Right lung (tissue), 10 donors: ENCODE measurements at places on chromosomes 4 and X.

DNA sequence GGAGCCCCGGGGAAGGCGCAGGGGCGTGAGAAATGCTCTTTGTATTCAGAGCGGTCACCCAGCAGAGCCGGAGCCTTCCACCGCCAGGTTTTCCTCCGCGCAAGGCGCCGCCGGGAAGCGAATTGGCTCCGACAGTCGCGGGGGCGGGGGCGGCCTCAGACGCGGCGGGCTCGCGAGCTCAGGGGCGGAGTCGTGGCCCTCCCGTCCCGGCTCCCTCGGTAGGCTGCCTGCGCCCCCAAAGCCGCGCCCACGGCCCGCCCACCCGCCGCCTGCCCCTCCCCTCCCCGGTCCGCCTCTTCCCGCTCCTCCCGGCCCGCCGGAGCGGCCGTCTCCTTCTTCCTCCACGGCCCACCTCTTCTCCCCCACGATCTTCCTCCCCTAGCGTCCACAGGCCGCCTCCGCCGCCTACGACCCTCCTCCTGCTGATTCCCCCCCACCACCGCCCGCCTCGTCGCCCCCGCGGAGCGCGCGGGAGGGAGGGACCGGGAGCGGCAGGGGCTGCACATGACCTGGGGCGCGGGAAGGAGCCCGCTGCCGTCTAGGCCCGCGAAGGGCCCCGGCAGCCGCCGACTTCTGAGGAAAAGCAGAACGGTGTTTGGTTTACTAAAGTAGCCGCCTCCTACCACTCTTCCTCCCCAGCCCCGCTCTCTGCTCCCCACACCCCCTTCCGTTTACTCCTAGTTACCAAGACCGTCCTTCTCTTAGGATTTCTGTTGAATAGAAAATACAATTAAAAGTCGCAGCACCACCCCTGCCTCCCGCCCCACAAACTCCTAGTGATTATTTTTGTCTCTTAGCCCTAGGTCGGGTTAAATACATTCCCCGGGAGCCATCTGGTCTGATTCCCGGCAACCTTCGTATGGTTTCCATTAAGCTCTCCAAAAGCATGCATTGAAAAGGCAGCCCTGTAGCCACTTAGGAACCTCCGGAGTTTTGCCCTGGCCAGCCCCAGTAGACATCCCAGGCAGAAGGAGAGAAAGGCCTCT, 53.2 kb downstream of the C4orf51 start:
- DNase-seq = peak; percentile 92

- no peak for DNase-seq
Observed at GRCh38 chr4:89681219-89681618, 155.7 kb downstream of the SNCA start.

DNA sequence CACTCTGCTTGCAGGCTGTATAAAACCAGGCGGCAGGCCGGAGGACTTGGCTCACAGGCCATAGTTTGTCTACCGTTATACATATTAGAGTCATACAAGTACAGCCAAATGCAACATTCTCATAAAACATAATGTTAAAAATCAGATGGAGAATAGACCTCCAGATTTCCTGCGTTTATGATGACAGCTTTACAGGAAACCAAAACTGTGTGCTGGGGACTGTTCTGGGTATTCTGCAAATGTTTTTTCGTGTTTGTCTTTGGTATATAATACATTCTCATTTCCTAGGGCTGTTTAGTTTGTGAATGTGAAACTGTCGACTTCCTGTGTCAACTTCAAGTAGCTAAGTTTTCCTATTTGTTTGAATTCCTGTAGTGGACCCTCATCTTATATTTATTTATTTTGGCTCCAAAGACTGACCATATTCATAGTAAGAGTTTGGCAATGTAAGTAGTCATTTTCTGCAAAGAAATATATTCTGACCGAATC, 79.5 kb upstream of the FAM9C start:
- no peak for DNase-seq

GRCh38 chrX:125492439-125492838, 172.8 kb downstream of the TEX13C start:
- DNase-seq = no peak

DNA sequence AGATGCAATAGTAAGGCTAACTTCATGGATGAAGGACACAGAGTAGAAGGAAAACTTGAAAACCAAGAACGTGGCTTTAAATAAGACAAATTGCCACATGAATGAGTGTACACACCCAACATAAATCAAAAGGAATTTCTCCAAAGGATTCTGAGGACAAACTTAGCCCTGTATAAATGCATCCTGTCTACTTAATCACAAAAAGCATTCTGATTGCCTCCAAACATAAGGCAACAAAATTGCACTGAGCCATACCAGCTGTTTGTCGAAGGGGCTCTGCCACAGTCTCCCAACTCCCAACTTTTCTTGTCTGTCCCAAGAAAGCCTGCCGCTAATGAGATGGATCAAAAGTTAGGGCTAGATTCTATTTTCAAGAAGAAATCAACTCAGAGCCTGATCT, 194.3 kb downstream of the SOWAHB start:
- DNase-seq = no peak

GRCh38 chr4:5890063-5890727, 2.7 kb downstream of the CRMP1 start:
- DNase-seq = no peak

DNA sequence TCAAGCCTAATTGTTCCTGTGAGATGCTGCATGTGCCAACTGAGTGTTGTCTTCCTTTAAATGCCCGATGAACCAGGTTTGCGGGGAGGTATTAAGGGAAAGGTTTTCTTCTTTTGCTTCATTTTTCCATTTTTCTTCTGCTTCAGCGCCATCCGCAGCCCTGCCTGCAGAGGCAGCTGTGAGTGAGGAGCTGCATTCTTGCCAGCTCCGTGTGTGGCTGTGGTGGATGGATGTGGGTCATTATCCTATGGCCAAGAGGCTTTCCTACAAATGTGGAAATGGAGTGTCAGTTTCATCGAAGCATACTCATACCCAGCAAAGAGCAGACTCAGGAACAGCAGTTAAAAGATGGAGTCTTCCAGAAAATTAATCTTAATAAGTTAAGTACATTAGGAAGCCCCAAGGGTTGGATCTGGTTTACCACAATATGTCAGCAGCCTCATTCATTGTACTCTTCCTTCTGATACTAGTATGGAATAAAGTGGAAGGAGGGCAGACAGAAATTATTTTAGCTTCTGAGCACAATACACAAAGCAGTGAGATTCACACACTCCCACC, 37.6 kb downstream of the TNIP3 start:
- DNase-seq = no peak

- DNase-seq = no peak
Observed at GRCh38 chrX:9573282-9574106, 108.6 kb downstream of the TBL1X start.

- no peak for DNase-seq
Observed at GRCh38 chr4:69054578-69055200, 41.6 kb upstream of the UGT2B7 start.

DNA sequence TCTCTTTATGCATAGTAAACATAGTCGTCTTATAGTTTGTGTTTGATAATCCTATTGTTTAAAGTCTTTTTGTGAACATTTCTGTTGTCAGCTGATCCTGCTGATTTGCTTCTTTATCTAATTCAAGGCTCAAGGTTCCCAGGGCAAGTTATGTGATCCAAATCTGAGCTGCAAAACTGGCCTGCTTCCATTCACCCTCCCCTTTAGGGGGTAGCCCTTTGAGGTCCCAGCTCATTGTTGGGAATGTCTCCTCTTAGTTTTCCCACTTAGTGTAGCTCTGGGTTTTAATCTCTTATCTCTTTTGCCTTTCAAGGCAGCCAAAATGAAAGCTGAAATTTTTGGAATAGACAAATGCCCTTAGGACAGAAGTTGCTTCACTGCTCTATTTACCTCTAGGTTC, 40.2 kb upstream of the MAGED1 start:
- no peak for DNase-seq

DNA sequence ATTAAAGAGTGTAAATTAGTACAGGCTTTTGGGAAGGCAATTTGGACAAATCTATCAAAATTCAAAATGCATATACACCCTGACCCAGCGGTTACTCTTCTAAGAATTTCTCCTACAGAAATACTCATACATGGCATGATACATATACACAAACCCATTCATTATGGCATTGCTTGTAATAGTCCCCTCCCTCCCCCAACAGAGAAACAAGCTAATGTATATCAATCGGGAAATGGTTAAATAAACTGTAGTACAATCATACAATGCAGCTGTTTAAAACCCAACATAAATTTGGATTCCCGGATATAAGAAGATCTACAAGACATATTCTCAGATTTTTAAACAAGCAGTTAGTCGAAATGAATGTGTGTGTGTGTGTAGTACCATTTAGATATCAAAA, 808 bp downstream of the HUWE1 start:
- no peak for DNase-seq

- DNase-seq = peak; percentile 25
Observed at GRCh38 chr4:140326395-140326993, 47.0 kb upstream of the SCOC start.

DNA sequence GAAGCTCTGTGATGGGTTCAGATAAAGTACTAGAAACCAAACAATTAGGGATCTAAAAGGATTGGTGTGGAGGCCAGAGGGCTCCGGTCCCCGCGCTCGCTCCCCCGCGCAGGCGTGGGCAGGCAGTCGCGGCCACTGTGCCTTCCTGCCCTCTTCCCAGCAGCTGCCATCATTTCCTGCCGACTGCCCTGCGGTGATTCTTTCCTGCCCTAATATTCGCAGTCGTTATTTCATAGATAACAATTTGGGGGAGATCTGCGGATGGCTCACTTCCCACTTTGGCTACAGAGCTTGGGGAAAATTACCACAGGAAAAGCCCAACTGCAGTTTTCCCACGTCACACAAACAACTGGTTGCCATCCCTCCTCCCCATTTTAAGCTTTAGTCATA, 2.2 kb downstream of the GRIA2 start:
- no peak for DNase-seq

DNA sequence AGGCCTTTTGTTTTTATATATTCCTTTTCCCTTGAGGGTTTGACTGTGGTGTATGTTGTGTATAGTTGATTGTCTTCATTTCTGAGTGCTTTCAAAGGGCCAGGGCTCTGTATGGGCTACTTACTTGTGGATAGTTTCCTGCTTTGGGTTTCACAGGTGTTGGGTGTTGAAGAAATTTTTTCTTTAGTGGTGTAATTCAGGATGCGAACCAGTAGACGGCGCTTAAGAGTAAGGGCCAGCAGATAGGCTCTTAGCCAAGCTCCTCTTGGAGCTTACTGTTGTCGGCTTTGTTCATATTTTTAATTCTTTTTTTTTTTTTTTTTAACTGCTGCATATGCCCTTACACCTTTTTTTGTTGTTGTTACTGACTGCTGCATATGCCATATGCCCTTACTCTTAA, 276.3 kb upstream of the GALNT7 start:
- no peak for DNase-seq

- DNase-seq = no peak
Observed at GRCh38 chr4:155763551-155763950, 4.7 kb downstream of the GUCY1B1 start.

- no peak for DNase-seq
Observed at GRCh38 chr4:38204339-38205035, 244.3 kb downstream of the PTTG2 start.

DNA sequence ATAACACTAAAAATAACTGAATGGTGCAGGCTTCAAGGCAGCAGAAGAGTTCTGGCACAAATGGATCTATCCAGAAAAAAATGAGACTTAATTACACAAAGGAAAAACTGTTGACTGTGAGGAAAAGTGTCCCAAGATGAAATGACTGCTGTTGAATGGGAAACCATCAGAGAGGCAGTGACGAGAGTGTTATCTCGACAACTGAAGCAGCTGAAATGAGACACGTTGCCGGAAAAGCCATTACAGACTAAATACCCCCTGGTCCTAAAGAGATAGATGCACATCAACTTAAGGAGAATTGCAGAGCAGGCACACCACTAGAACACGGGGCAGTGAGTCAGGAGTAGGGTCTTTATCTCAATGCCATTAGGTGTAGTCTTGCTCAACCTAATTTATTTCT, 277.8 kb downstream of the DMD start:
- DNase-seq = no peak

DNA sequence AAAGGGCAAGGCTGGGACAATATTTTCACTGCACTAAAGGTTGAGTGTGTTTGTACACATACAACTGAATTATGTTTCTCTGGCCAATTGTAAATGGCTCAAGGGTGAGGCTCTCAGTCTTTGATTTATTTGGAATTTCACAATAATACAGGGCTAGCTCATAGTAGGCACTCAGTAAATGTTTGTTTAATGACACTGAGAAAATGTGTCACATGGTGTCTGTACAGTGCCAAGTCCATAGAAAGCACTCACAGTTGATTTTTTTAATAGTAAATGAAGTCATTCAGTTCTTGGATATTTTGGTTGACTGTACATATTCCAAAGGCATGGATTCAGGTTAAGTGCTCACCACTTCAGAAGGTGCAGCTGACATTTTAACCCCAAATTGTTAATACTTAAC, 176.4 kb downstream of the IL1RAPL2 start:
- DNase-seq = peak; percentile 3

- DNase-seq = no peak
Observed at GRCh38 chr4:53068755-53069330, 206.7 kb downstream of the RASL11B start.

DNA sequence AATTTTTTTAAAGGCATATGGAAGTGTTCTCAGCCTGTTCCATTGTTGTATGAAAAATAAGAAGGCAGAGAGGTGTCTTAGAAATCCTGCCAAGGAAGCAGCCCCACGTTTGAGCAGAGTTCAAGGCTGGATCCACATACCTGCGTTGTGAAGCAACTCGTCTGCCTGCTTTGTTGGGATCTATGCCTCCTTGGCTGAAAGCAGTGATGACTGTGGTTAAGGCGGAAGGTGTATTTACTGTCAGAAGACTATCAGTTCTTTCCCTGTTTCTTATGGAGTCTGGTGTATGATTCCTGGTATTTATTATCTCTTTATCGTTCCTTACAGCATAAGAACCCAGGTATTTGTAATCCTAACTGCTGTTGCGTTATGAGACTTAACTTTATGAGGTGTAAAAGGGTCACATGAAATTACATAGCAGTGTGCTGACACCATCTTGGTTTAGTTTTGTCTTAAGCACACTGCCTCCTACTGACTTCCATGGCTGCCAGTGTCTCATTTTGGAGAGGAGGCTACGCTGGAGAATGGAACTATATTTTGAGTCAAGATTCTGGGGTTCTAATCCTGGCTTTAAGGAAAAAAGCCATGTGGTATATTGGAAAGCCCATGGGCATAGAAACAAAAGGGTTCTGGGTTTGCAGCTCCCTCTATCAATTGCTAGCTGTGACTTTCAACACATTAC, 3.1 kb upstream of the MSMO1 start:
- DNase-seq = no peak

DNA sequence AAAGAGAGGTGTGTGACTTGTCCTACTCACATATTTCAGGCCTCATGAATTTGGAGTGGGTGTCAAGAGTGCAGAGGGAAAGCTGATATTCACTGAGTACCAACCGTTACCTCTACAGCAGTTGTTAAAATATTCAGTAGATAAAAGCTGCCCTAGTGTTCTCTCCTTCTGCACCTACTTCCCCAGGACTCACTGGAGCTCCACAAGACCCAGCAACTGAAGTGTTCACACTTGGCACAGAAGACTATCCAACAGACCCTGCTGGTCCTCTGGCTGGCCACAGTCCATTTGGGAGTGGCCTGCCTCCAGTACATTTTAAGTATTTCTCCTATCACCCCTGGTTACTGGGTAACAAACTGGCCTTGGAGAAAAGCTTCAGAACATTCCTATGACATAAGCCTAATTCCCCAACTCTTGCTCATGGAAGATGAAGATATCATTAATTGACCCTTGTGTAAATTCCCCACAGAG, 70.8 kb downstream of the PPARGC1A start:
- DNase-seq = peak; percentile 79

- DNase-seq = no peak
Observed at GRCh38 chrX:12770440-12770839, 20.8 kb upstream of the PRPS2 start.

- no peak for DNase-seq
Observed at GRCh38 chr4:8220661-8221450, 21.8 kb downstream of the SH3TC1 start.
